NCI-H524 treated with DMSO at 0.1 percent for 48 hours (cell line): ENCODE measurements at places on chromosomes 1 and 21.

DNA sequence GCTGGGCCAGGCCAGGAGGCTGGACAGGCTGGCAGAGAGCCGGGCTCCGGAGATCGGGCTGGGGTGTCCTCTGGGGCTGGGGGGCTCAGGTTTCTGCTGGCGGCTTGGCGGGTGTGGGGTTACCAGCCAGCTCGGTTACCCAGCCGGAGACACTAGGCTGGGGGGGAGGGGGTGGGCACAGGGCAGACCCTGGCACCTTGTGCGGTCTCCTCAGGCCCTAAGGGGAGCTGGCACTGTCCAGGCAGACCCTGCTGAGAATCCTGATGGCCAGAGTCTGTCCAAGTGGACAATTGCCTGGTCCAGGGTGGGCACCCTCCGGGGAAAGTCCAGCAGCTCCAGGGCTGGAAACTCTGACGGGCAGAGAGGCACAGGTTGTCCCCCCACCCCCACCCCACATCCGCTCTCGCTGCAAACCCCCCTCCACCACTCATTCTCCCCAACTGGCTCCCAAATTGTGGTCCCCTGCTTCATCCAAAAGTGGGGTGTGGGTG lies 6.7 kb downstream of the ZBTB7B start:
- no peak for DNase-seq

- DNase-seq = no peak
Measured at GRCh38 chr1:225849925-225850324, 32.3 kb downstream of the TMEM63A start.

DNA sequence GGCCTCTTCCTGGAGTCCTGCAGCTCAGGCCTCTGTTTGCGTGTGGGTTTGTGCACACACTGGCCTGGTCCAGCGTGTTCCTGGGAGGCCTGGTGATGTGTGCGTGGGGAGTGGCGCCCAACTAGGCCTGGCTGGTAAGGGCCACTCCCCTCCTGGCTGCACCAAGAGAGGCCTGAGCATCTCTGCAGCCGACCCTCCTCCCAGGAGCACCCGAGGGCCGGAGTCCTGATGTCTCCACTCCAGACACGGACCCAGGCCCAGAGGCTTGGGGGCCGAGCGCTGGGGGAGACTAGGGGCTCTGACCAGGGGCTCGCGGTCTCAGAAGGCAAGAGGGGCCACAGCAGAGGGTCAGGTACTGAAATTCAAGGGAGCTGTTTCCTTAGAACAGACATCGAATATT lies 33.3 kb downstream of the MORN1 start:
- no peak for DNase-seq

GRCh38 chr1:18643154-18644012 lies 12.7 kb downstream of the PAX7 start:
- no peak for DNase-seq

- DNase-seq = no peak
Measured at GRCh38 chr1:231715816-231716722, 89.5 kb downstream of the DISC1 start.

DNA sequence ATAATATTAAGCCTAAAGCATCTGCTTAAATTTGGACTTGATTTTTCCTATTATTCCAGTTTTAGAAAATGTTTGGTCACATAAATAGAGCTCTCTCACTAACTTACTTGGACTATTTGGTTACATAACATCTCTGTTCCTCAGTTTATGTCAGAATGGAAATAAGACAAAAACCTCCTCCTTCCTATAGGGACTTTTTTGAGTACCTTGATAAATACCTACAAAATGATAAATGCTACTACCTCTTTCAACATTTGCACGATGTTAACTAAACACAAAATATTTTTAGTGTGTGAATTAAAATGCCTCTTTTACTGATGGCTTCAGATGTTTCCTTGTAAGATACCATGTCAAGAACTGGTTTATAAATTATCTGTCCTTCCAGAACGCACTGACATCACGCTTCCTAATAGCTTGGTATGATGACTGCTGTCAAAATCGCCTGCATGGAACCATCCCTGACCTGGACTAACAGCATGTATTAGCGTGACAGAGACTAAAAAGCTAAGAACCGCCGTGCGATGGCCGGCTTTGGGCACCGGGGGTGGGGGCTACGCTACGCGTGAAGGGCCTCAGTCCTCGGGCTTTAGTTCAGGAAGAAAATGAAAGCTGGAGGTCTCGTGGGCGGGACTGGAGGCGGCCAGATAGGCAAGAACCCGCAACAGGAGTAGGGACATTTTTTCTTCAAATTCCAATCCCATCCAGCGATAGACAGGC lies 133.2 kb upstream of the BARHL2 start:
- no peak for DNase-seq

DNA sequence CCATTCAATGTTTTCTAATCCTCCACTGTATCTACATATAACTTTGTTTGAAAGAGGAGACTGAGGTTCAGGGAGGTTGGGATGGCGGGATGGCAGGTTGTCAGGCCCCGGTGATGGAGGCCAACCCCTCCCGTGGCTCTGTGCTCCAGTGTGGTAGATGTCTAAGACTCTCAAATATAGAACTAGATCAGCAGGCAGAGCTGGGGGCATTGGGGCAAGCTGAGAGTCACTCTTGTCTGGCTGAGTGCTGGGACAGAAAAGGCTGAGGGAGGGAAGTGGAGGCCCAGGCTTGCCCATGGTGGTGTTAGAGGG lies 1.7 kb downstream of the IL6R start:
- DNase-seq = no peak

DNA sequence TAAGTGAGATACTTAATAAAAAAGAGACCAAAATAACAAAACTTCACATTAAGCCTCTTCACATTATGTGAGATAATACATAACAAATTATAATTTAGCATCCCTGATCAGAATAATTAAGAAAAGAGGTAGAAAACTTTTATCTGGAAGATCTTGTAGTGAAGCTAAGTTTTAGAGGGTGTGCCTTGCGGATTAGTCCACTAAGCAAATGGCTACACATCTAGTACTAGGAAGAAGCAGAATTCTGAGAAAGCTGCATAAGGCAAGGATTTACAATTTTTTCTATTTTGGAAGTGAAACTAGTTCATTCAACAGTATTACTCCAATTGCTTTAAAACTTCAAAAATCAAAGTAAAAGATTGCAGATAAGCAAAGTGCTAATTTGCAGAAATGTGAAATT lies 3.5 kb downstream of the YOD1 start:
- DNase-seq = no peak

DNA sequence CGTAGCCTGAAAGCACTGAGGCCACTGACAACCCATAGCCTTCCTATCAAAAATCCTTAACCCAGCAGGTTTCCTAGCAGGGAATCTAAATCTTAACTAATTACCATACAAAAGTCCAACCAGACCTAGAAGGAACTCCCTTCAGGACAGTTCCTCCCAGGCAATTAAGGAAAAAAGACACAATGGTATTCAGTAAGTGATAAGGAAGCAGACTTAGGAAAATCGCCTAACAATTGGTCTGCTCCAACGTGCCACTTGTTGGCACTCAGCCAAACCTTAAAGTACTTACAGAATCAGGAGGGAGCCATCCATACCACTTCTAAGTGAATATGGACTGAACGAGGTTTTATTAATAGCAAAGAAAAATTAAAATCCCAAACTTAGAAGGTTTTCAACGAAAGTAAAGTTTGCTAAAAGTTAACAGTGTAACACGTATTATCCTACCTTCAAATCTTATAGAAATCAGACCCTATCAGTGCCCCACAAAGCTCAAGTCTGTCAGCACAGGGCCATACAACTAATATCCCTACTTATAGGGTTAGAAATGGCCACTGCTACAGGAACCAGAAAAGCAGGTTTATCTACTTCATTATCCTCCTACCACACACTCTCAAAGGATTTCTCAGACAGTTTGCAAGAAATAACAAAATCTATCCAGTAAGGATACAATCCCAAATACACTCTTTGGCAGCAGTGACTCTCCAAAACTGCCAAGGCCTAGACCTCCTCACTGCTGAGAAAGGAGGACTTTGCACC lies 29.0 kb downstream of the SPATA6 start:
- DNase-seq = no peak

GRCh38 chr1:147089457-147089856 lies 82.8 kb downstream of the PRKAB2 start:
- no peak for DNase-seq
